Progenitor cell of endocrine pancreas (in vitro differentiated cells): ENCODE measurements at places on chromosomes 3 and 15. TPM values are rescaled to one million over a fixed set of nuclear protein-coding genes. Genes with fewer than 3 reads are reported as not detected.

The FAM107A gene
- total RNA-seq, result 0.09 TPM in 1 of 2 replicates, not detected in the other

DNA sequence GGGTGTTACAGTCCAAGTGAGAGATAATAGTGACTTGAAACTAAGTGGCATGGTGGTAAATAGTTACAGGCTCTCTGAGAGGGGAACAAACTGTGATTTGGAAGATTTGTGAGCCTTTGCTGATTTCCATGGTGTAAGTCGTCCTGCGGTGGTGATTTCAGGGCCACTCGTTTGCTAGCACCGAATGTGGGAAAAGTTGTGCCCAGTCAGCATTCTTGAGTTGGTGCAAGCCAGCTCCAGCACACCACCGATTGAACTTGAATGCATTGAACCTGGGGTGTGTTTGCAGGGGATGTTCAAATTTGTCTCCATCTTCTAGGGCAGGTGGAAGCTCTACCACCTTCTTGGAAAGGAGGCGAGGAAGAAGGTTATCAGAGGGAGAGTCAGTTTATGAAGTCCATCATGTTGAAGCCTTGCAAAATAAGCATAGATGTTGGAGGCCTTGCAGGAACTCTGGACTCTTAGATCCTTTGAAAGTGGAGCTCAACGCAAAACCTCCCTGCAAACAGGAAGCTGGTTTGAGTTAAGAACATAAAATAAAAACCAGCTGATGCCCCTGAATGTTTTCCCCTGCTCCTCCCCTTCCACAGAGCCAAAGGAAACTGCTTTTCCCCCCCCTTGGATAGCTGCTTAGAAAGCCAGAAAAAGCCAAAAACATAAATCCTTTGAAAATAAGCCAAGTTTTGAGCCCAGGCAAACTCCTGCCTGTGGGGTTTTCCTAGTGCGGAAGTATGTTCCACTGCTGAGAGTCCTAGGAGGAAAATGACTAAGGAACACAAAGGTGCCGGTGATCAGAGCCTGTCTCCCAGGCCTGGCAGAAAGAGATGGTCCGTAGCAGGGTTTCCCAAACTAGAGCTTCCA, 21.9 kb downstream of the MAPKBP1 start:
- DNase-seq, result no peak

- no peak for DNase-seq
Observed at GRCh38 chr3:184339001-184339400, 1.6 kb downstream of the FAM131A start.

DNA sequence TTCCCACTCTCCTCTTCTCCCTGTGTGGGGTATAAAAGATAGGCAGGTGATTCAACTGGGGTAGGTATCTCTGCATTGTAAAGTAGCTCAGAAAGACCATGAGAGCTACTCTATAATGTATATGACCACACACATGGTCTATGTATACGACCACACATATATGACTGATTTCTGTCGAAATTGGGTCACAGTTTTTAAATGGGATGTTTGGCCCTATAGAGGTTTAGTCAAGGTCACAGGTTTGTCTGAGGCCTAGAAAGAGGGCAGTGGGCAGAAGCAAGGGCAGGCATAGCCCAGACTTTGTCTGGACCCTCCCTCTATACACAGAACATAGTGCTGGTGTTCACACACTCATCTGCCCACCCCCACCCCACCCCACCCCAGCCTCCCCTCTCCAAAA, 4.4 kb downstream of the LAMP3 start:
- no peak for DNase-seq
